ENCODE measurements at places on chromosomes 12 and 14. TPM values are rescaled to one million over a fixed set of nuclear protein-coding genes. Genes with fewer than 3 reads are reported as not detected.

CISTR gene
- not detected for total RNA-seq

PTPRQ gene
- total RNA-seq = not detected

LRFN5 gene
- 0.88 TPM for total RNA-seq

IAPP gene
- total RNA-seq = not detected

PLD4 gene
- 1.4 TPM for total RNA-seq

NOC4L gene
- total RNA-seq = 17.7 TPM

GLT8D2 gene
- 1.2 TPM for total RNA-seq

DDX47 gene
- total RNA-seq = 59.8 TPM

CLEC1B gene
- not detected for total RNA-seq

CCT2 gene
- total RNA-seq = 62.3 TPM

ACSM4 gene
- total RNA-seq = not detected

ESPL1 gene
- total RNA-seq = 5.9 TPM

OASL gene
- 0.25 TPM for total RNA-seq

DIO3 gene
- total RNA-seq = 2.4 TPM

SLC35F4 gene
- 2.2 TPM for total RNA-seq

KRT78 gene
- 193 TPM for total RNA-seq

AKAP5 gene
- total RNA-seq = not detected

HVCN1 gene
- total RNA-seq = 3.4 TPM

OTUB2 gene
- 12.6 TPM for total RNA-seq

GRIP1 gene
- total RNA-seq = 13.1 TPM

LMNTD1 gene
- not detected for total RNA-seq

MEG3 gene
- total RNA-seq = 10.5 TPM

TMPO gene
- total RNA-seq = 43.1 TPM

VRTN gene
- not detected for total RNA-seq

SLC2A14 gene
- 1.4 TPM for total RNA-seq

GPRC5D gene
- total RNA-seq = not detected
